ENCODE measurements at places on chromosomes 5 and 9. TPM values are rescaled to one million over a fixed set of nuclear protein-coding genes. Genes with fewer than 3 reads are reported as not detected.

Gene CCDC69
- 0.50 TPM for total RNA-seq

GRCh38 chr5:179568721-179569120 lies 18.4 kb downstream of the RUFY1 start:
- no peak overlapping the region for H3K4me3 ChIP-seq
- H3K27me3 ChIP-seq = no peaks in the 10 kb centered on the region
- H3K4me1 ChIP-seq = no peaks in the 10 kb centered on the region
- peaks cover 21% of the 10 kb centered on the region for H3K36me3 ChIP-seq
- H3K27ac ChIP-seq = no peak overlapping the region

DNA sequence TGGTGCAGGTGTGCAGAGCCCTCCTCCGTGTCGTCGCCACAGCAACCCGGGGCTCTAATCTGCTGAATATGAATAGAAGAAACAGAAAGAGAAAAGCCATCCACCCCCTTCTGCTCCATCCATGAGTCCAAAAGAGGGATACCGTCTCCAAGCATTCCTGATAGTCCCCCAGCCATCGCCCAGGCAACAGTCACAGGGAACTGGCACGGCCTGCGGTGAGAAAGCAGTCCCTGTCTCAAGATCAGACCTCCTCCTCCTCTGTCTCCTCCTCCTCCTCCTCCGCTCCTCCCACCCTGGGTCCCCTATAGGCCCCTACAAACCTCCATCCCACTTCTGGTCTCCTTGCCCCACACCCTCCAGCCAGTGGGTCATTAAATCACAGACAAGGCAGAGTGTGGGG lies 308.1 kb upstream of the MPDZ start:
- H3K36me3 ChIP-seq = no peaks in the 10 kb centered on the region
- H3K4me3 ChIP-seq = no peak overlapping the region
- no peaks in the 10 kb centered on the region for H3K27me3 ChIP-seq
- no peak for DNase-seq
- no peak overlapping the region for H3K27ac ChIP-seq

Gene C9orf43
- 2.5 TPM for total RNA-seq

DNA sequence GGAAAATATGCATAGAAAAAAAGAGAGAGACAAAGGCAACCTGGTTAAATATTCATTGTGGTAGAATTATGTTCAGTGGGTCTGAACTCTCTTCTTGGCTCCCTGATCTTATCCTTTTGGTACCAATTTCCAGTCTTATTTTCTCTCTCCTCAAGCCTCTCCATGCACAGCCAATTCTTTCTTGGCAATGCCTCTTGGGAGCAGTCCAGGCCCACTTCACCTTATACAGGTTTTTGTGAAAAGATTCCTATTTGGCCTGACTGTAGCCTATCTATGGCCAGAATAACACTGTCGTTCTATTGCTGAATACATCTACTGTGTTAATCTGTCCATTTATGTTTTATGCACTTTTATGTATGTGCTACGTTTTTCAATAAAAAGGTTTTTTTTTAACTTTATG lies 2.7 kb downstream of the ELOVL7 start:
- H3K27ac ChIP-seq = no peak overlapping the region
- DNase-seq = no peak
- no peaks in the 10 kb centered on the region for H3K27me3 ChIP-seq
- H3K4me3 ChIP-seq = no peak overlapping the region

Gene NSMF
- 90.4 TPM for total RNA-seq

Gene ADGRD2
- total RNA-seq = not detected

- H3K4me1 ChIP-seq = no peaks in the 10 kb centered on the region
- no peaks in the 10 kb centered on the region for H3K27me3 ChIP-seq
- H3K27ac ChIP-seq = no peak overlapping the region
- no peak overlapping the region for H3K4me3 ChIP-seq
Measured at GRCh38 chr9:15725953-15726352, 173.1 kb downstream of the CCDC171 start.

DNA sequence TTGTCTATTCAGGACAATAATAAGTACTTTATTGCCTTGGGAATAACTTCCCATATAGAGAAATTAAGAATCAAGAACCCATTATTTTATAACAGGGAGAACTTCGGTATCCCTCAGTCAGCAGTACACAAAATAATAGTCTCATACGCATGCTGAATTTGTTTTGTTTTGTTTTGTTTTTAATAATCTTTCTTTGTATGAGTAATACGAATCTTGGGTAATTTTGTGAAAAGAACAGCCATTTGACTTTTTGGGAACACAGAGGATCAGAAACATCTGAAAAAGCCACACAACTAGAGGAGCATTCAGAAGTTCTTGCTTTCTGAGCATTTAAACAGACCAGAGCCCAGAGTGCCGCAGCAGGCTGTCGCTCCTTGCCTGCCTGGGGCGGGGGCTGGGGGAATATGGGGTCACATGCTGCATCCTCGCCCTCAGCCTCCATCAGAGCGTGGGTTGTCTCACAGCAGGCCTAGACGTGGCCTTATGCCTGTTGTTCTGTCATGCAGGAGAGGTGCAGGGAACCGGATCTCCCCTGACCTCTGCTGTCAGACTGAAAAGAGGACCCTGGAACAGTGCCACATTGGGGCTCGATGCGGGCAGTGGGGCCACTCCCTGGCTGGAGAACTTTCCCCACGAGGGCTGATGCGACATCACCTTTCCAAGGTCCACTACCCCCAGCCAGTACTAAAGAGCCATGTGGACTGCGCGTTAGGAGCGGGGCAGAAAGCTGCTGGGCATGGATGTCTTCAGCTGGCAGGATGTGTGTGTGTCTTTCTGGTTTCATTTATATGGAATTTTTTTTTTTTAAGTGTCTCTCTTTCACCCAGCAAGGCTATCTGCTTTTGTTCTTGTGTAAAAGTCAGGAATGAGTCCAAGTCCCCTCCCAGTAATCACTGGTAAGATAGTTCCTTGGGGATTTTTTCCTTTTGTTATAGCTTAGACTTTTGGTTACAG lies 133.4 kb upstream of the OTULINL start:
- H3K4me1 ChIP-seq = no peaks in the 10 kb centered on the region
- H3K4me3 ChIP-seq = no peak overlapping the region
- peaks cover 14% of the 10 kb centered on the region for H3K36me3 ChIP-seq
- H3K27me3 ChIP-seq = no peaks in the 10 kb centered on the region

GRCh38 chr5:172370648-172371545 lies 83.4 kb downstream of the SH3PXD2B start:
- H3K27me3 ChIP-seq = no peaks in the 10 kb centered on the region
- H3K27ac ChIP-seq = no peak overlapping the region
- no peaks in the 10 kb centered on the region for H3K36me3 ChIP-seq

DNA sequence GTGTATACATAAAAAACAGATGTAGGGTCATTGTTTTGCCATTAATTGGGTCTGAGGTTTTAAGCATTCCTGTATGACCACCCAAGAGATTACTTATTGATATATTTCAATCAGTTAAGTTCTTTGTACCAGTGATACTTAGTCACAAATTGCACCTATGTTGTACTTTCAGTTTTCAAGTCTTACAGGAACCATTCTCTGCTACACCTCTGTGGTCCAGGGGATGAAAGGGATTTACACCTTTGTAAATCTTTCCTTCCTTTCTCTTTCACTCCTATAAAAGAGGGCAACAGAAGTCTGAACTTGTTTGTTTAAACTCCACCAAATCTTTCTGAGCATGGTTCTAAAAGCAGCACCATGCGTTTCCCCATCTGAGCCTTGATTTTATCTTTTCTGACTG lies 86.1 kb downstream of the DEPDC1B start:
- no peak overlapping the region for H3K4me3 ChIP-seq
- DNase-seq = no peak
- no peaks in the 10 kb centered on the region for H3K36me3 ChIP-seq
- H3K27ac ChIP-seq = no peak overlapping the region
- H3K4me1 ChIP-seq = no peaks in the 10 kb centered on the region

Gene LURAP1L
- total RNA-seq = 4.1 TPM

GRCh38 chr5:66608501-66608900 lies 12.3 kb downstream of the MAST4 start:
- H3K4me3 ChIP-seq = no peak overlapping the region
- no peaks in the 10 kb centered on the region for H3K4me1 ChIP-seq
- H3K27me3 ChIP-seq = no peaks in the 10 kb centered on the region
- H3K27ac ChIP-seq = no peak overlapping the region

DNA sequence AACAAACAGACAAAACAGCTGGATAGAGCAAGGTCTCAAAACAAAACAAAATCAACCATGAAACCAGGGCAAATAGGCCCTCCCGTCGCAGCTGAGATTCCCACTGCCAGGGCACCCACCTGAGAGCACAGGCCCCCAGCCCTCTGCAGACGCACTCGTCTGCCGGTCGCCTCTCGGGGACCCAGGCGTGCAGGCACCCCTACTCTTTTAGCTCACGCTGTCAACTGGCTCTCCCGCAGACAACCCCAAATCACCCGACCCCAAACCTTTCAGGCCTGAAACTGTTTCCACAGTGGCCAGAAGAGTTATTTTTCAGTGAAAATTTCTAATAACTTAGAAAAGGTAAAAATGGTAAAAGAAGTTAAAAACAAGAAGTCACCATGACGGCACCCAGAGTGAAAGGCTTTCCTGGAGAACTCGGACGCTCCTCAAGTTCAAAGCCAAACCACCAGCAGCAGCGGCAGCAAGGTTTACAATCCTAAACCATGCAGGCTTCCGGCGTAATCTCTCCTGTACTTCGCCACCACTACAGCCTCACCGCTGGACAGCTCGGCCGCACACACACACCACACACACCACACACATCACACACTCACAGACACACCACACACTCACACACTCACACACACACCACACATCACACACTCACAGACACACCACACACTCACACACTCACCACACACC lies 1.9 kb upstream of the UBE2QL1 start:
- no peaks in the 10 kb centered on the region for H3K4me1 ChIP-seq
- DNase-seq = no peak
- H3K4me3 ChIP-seq = no peak overlapping the region
- no peak overlapping the region for H3K27ac ChIP-seq

DNA sequence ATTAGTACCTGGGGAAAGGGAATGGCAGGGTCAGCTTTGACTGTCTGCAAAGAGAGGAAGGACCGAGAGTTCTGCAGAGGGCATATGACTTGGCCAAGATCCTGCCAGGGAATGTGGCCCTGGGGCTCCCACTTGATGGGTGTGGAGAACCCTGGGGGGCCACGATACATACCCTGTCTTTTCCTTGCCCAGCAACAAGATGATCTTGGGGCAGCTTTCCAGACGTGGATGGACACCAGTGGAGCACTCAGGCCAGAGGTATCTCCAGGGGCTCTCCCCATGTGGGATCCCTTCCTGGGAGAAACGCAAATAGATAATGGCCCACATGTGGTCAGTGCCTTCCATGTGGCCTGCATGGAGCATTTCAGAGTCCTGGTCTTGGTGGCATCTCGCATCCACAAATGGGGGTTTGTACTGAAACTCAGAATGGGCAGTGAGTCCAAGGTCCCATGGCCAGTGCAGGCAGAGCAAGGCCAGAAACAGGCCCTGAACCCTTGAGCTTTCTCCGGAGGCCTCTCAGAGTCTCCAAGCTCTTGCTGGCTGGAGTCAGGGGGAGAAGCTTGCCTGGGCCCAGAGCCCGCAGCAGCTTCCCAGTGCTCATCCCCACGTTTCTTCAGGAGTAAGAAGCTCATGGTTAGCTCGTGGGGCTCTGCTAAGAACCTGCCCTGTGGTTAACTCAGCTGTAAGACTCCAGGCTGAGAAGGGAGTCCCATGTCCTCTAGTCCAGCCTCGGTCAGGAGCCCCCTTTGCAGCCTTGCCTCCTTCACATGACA lies 18.3 kb upstream of the ORM1 start:
- DNase-seq = no peak
- H3K27me3 ChIP-seq = 0 out of 2 replicates have a peak, but pooled peaks cover 8% of the 10 kb centered on the region
- H3K4me3 ChIP-seq = no peak overlapping the region
- H3K36me3 ChIP-seq = no peaks in the 10 kb centered on the region

Gene PCDH12
- total RNA-seq = not detected

DNA sequence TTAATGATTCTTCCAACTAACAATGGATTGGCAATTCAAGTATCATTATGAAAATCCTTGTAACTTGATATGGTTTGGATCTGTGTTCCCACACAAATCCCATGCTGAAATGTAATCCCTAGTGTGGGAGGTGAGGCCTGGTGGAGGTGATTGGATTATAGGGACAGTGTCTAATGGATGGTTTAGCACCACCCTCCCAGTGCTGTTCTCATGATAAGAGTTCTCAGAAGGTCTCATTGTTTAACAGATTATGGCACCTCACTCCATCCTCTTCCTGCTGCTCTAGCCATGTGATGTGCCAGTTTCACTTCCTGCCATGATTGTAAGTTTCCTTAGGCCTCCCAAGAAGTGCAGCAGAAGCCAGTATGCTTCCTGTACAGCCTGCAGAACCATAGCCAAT lies 1116.2 kb upstream of the EDIL3 start:
- H3K4me1 ChIP-seq = no peaks in the 10 kb centered on the region
- no peak overlapping the region for H3K27ac ChIP-seq
- no peak for DNase-seq
- H3K36me3 ChIP-seq = no peaks in the 10 kb centered on the region
- H3K4me3 ChIP-seq = no peak overlapping the region

GRCh38 chr5:62606878-62607277 lies 28.3 kb downstream of the LRRC70 start:
- H3K36me3 ChIP-seq = no peaks in the 10 kb centered on the region
- DNase-seq = no peak
- H3K4me1 ChIP-seq = no peaks in the 10 kb centered on the region
- no peak overlapping the region for H3K4me3 ChIP-seq
- no peaks in the 10 kb centered on the region for H3K27me3 ChIP-seq

Gene DBH
- total RNA-seq = not detected

DNA sequence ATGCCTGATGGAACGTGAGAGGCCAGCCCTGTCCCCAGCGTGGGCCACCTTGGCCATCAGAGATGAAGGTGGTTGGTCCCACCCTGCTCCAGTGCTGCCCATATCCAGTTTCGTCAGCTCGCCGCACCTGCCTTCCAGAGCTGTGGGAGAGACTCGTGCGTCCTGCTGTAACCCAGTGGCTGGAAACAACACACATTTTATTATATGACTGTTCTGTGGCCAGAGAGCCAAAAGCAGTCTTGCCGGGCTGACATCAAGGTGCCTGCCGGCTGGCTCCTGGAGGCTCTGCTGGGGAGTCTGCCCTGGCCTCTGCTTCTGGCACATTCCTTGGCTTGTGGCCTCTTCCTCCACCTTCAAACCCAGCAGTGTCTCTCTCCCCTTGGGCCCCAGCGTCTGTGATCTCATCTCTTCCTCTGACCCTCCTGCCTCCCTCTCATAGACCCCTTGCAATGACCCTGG lies 94.7 kb downstream of the RXRA start:
- H3K36me3 ChIP-seq = no peaks in the 10 kb centered on the region
- no peak for DNase-seq
- H3K27ac ChIP-seq = no peak overlapping the region

GRCh38 chr5:122753500-122753899 lies 21.4 kb upstream of the SNX2 start:
- no peak overlapping the region for H3K27ac ChIP-seq
- peaks cover 14% of the 10 kb centered on the region for H3K4me1 ChIP-seq
- no peak for DNase-seq
- no peaks in the 10 kb centered on the region for H3K36me3 ChIP-seq
- no peak overlapping the region for H3K4me3 ChIP-seq

- no peaks in the 10 kb centered on the region for H3K27me3 ChIP-seq
- 0 out of 2 replicates have a peak, but pooled peaks cover 4% of the 10 kb centered on the region for H3K36me3 ChIP-seq
- H3K4me1 ChIP-seq = peaks cover 49% of the 10 kb centered on the region
- H3K4me3 ChIP-seq = no peak overlapping the region
- DNase-seq = no peak
- peak overlapping the region; percentile 98 for H3K27ac ChIP-seq
Measured at GRCh38 chr5:58261605-58262004, 198.3 kb downstream of the PLK2 start.

Gene SEMA5A
- total RNA-seq = not detected

- H3K4me1 ChIP-seq = no peaks in the 10 kb centered on the region
- DNase-seq = no peak
- H3K27me3 ChIP-seq = peaks cover 22% of the 10 kb centered on the region
- no peak overlapping the region for H3K27ac ChIP-seq
- no peaks in the 10 kb centered on the region for H3K36me3 ChIP-seq
Measured at GRCh38 chr5:167843881-167844572, 447.4 kb upstream of the WWC1 start.

Data from PC-9 (cell line).